Naive thymus-derived CD8-positive, alpha-beta T cell (primary cell): ENCODE measurements at places on chromosomes 6 and 20. TPM values are rescaled to one million over a fixed set of nuclear protein-coding genes. Genes with fewer than 3 reads are reported as not detected.

RNF217 gene
- not detected for total RNA-seq

ARMC2 gene
- 7.6 TPM for total RNA-seq

CTCFL gene
- not detected for total RNA-seq

FOXF2 gene
- not detected for total RNA-seq

PNLDC1 gene
- total RNA-seq = 0.75 TPM

CRYBG1 gene
- 28.2 TPM for total RNA-seq

TMEM200A gene
- total RNA-seq = 0.14 TPM

- DNase-seq = no peak
These were observed 37.0 kb upstream of the SAMHD1 start for GRCh38 chr20:36988494-36988966.

GRCh38 chr6:142714951-142715785, 229.8 kb downstream of the HIVEP2 start:
- no peak for DNase-seq

DNA sequence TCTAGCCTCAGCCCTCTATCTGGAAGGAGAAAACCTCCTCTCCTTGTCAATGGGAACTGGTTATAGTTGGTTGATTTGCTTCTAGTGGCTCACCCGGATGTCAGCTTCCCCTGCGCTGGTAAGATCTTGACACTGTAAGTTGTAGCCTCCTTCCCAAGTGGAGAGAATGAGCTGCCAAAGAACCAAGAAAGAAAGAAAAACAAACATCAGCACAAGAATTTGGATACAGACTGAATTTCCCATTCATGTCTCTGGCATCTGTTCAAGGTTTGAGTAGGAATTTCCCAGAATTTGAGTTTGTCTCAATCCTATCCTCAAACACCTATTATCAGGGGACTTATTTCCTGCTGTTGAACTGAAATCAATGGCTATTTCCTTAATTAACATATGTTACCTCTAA, 44.1 kb downstream of the ELOVL2 start:
- DNase-seq = no peak

- DNase-seq = no peak
These were observed 21.3 kb downstream of the HLA-E start for GRCh38 chr6:30510419-30511168.

DNA sequence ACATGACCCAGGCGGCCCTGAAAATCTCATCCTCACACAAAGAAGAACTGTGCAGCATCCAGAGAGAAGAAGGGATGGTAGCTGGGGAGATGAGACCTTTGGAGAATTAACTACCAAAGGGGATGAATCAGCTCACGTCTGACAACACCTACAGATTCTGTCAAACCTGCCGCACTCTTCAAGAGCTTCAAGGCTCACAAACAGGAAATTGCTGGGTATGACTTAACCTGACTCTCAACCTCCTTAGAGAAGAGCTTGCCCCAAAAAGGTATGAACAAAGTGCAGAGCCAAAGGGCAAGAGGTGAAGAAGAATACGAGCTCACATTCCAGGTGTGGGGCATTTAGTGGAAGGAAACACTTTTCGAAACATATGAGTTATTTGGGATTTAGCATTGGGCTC, 139.8 kb downstream of the BACH2 start:
- DNase-seq = peak; percentile 69

- DNase-seq = no peak
These were observed 117.4 kb upstream of the ARID1B start for GRCh38 chr6:156659822-156660198.

- DNase-seq = no peak
These were observed 227.3 kb downstream of the TBXT start for GRCh38 chr6:165940366-165940765.

GRCh38 chr6:43416935-43417334, 10.4 kb upstream of the ABCC10 start:
- DNase-seq = no peak

DNA sequence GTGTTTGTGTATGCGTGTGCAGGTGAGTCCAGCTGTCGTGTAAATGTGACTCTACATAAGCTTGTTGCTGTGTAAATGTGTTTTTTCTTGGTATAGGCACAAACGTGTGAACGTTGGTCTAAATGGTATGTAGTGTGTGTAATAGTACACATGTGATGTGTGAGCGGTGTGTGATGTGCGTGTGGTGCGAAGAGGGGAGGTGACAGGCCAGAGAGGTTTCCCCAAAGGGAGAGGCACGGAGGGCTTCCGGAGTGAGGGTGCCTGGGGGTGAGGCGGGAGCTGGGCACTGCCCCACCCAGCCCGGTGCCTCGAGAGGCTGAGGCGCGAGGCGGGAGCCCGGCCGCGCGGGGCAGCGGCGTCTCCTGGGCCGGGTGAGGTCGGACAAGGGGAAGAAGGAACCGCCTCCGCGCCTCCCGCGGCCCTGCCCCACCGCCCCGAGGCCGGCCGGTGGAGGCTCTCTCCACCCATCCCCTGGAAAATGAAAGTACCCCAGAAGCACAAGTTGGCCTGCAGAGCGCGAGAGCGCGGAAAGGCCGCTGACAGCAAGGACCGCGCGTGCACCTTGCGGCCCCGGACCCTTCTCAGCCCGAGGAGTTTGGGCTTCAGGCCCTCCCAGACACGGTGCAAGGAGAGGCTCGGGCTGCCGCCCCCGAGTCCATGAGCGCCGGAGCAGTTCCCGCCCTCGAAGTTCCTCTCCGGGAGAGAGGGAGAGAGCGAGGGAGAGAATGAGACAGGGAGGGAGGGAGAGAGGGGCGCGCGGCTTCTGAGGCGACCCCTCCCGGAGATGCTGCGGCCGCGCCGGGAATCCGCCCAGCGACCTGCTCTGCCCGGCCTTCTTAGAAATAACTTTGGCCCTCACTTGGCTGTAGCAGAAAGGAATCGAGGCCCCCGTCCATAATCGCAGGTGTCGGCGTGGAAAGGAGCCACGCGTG, 43.2 kb upstream of the OSTM1 start:
- no peak for DNase-seq

DNA sequence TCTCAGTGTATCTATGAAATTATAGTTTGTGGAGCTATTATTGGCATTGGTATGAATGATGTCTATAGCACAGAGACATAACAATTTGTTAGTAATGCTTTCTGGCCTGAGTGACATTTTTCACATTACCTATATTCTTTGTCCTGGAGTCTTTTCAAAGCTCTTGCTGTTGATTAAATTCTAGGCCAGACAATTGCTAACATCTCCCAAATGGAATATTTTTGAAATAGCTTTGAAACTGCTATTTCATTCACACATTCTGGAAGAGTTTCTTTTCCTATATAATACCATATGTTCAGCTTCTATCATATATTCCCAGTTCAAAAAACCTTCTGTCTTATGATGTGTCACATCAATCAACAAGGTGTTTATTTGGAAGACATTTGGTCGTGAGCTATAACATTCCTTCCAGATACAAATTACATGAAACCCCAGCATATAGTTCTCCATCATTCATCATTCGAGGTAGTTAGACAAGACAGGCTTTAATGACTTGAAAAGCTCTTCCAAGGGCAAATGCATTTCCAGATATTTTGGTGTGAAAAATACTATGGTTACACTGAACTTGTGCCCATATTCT, 452.8 kb downstream of the KHDRBS2 start:
- no peak for DNase-seq

- DNase-seq = no peak
These were observed 83.5 kb downstream of the WASF1 start for GRCh38 chr6:110095935-110096334.
